ENCODE measurements at places on chromosomes 7 and 10. TPM values are rescaled to one million over a fixed set of nuclear protein-coding genes. Genes with fewer than 3 reads are reported as not detected.

PLCE1 gene
- not detected for total RNA-seq

CYP2C8 gene
- not detected for total RNA-seq

PRTFDC1 gene
- 1.6 TPM for total RNA-seq

GRCh38 chr10:24873281-24873683, 79.1 kb downstream of the PRTFDC1 start:
- DNase-seq, result no peak

GRCh38 chr7:129452589-129453231, 18.5 kb downstream of the STRIP2 start:
- no peak for DNase-seq

GRCh38 chr10:50576245-50576815, 47.4 kb downstream of the SGMS1 start:
- no peak for DNase-seq

- no peak for DNase-seq
Observed at GRCh38 chr10:73876971-73877370, 2.6 kb upstream of the CAMK2G start.

DNA sequence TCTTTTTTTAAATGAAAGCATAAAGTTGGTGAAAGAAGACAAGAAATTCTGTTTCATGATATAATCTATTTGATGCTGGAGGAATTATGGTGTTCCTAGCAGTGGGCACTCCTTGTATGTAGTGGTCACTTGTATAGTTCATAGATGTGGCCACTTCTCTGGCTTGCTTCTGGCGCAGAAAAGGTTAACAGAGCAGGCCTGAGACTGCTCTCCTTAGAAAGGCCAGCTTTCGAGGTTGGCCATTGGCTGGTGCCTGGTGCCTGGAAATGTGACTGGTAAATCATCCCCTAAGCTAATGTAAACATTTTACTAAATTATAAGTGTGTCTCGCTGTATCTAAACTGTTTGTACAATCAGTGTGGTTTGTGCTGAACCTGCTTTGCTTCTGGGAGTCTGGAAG, 276.1 kb downstream of the PHTF2 start:
- DNase-seq, result no peak

GRCh38 chr7:82605247-82605864, 161.8 kb upstream of the CACNA2D1 start:
- DNase-seq, result no peak

DNA sequence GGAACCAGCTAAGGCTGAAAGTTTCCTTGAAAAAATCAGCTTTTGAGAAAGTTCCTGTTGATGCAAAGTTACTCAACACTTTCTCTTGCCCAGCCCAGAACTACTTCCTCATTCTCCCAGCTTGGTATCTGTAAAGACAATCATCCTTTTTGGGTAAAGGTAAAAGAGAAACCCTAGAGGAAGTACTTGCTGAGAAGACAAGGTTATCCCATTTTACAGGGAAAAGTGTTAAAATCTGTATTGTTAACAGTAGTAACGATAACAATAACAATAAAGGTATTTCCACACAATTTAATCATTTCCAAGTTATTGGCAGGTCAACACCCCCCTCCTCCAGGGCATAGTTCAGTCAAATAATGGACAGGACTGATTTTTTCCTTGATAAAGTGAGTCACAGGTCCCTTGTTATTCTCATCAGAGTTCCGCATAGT, 2.4 kb downstream of the ALOX5 start:
- no peak for DNase-seq

GRCh38 chr10:49356944-49357343, 38.9 kb downstream of the DRGX start:
- no peak for DNase-seq

GRCh38 chr10:124245806-124246440, 152.5 kb upstream of the CHST15 start:
- no peak for DNase-seq

GRCh38 chr7:113487925-113488731, 369.8 kb upstream of the SMIM30 start:
- DNase-seq, result no peak
